Activated CD8-positive, alpha-beta T cell treated with anti-CD3 and anti-CD28 coated beads for 36 hours (primary cell): ENCODE measurements at places on chromosomes 7 and 10.

- no peak for DNase-seq
These were observed 54.0 kb downstream of the ANK3 start for GRCh38 chr10:60335708-60336107.

DNA sequence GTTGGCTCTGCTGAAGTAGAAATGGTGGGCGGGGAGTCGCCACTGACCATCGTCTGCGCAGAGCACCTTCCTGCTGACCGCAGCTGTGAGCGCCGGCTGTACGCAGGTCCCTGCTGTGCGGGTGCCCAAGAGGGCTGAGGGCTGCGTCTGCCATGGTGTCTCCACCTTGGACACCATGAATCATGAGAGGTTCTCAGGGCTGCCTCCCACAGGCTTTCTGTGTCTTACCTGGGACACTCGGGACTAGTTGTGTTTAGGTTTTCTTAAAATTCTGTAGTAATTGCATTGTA lies 44.9 kb upstream of the PRKAR1B start:
- no peak for DNase-seq

GRCh38 chr10:504806-505205 lies 184.7 kb downstream of the DIP2C start:
- no peak for DNase-seq

- DNase-seq: no peak
These were observed 1214.8 kb downstream of the SORCS1 start for GRCh38 chr10:105949721-105950120.

DNA sequence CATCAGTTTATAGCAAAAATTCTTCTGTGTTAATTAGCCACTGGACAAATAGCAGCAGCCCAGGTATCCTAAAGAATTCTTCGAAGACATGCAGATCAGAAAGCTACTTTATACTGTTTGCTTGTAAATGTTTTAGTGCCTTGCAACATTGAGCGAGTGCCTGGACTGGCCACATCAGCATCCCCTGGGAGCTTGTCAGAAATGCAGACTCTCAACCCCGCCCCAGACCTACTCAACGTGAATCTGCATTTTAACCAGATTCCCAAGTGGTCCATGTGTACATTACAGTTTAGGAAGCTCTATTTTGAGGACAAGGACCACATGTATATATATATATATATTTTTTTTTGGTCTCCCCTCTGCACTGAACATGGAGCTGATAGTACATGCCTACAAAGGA lies 18.5 kb upstream of the PLEKHS1 start:
- no peak for DNase-seq

DNA sequence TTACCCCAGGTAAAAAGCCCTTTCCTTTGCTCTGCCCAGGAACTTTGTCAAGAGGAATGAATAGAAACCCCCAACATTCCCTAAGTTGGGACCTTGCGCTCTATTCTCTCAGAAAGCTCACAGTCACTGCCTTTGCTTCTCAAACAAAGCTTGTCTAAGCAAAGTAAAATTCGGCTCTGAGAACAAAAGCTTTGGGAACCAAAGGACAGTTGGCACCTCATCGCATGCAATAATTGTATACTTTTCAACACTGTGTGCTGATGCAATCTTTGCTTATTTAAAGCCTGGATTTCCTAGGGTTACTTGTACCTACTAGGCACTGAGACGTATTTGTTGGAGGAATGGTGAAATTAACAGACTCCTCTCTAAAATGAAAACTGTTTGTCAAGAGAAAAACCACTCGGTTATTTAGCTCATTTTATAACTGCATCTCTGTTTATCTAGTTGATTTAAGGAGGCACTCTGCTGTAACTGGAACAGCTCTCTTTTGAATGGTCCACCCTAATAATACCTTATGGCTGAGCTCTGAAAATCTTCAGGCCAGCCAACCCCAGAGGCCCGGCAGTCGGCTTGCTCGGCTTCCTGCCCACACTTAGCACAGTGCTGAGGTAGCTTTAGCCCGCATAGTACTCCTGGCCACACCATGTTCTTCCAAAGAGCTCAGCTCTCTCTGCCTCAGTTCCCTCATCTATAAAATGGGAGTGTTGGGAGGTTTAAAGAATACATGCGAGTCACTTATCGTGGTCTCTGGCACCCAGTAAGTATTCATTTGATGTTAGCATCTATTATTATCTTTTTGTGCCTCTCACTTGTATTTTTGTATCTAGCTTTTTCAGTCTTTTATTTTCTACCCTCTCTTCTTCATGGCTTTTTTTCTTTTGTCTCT lies 80.2 kb upstream of the PRR15 start:
- DNase-seq: no peak

DNA sequence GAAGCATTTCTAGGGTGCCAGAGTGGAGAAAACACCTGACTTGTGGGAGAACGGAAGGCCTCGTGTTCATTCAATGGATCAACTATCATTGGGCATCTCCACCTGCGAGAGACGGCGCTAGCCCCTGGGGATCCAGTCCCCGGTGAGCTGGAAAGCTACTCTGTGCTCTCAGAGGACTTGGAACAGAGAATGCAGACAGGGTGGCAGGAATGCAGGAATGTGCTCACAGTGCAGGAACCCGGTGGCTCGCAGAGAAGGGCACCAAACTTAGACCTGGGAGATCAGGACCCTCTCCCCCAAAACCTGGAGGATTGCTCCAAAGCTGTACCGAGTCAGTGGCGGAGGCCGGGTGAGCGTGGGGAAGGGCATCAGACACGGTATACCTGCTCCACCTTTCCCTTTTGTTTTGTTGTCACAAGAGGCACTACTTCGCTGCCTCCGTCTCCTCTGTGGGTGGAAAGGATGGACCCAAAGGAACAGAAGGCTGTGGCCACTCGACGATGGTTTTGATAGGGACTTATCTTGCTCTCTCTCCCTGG lies 569.0 kb upstream of the C7orf33 start:
- DNase-seq: no peak

DNA sequence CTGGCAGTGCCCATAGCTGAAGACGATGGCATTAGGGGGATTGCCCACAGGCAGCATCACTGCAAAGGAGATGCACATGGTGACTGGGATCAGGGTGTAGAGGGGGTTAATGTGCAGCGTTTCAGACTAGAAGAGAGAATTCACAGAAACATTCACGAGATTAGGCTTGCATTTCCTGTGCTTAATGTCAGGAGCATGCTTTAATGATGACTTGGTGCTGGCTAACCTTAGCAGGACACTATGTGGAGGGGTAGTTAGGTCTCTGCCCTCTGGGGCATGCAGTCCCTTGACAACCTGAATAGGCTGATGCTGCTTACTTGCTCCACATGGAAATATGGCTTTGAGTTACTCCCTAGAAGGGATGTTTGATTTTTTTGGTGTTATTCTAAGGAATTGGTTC lies 21.8 kb downstream of the STMP1 start:
- no peak for DNase-seq

GRCh38 chr7:69654381-69654780 lies 56.1 kb downstream of the AUTS2 start:
- no peak for DNase-seq

DNA sequence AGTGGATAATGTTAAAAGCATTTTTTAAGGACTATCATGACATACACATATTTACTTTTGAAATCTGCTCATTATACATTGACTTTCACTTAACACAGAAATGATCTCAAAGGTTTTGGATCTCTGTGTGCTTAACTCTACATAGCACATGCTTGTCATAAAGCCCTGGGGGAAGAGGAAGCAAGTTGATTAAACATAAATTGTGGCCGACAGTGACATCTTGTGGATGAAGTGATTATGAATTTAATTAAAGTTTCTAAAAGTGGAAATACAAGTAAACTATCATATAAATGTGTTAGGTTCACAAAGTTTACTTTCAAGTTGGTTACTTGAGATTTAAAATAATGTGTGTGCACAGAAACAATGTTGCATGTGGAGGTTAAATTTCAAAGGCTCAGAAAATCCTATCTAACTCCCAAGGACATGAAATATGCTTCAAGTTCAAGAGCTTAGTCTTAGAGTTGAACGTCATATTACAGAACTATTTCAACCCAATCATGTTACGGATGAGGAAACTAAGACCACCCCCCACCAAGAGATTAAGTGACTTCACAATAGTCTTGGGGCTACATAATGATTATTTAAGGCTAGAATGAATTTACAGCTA lies 1247.8 kb downstream of the GATA3 start:
- DNase-seq: peak; percentile 19

- peak; percentile 3 for DNase-seq
These were observed 76.9 kb upstream of the EGR2 start for GRCh38 chr10:62893036-62893435.

GRCh38 chr7:147937428-147937827 lies 653.1 kb upstream of the C7orf33 start:
- no peak for DNase-seq

DNA sequence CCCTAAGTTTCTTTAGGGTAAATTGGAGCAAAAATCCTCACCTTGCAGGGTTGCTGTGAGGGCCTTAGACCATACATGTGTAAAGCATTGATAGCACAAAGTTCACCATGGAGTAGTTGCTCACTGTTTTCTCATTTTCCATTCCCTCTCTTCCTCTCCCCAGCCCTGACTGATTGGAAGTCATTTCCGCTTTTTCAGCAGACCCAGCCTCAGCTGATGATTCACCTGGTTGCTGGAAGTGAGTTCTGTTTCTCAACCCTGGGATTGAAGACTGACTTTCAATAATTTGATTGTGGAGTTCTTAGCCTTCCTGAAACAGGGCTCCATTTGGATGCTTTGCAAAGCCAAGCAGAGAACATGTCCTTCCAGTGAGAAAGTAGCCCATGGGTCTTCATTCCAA lies 107.0 kb downstream of the PLXNA4 start:
- DNase-seq: no peak

GRCh38 chr10:86779220-86780017 lies 23.0 kb downstream of the BMPR1A start:
- no peak for DNase-seq

GRCh38 chr10:10782603-10783002 lies 235.1 kb upstream of the CELF2 start:
- no peak for DNase-seq

GRCh38 chr10:58475322-58476277 lies 37.1 kb upstream of the BICC1 start:
- DNase-seq: no peak

GRCh38 chr7:20310963-20311742 lies 19.5 kb upstream of the ITGB8 start:
- peak; percentile 2 for DNase-seq

DNA sequence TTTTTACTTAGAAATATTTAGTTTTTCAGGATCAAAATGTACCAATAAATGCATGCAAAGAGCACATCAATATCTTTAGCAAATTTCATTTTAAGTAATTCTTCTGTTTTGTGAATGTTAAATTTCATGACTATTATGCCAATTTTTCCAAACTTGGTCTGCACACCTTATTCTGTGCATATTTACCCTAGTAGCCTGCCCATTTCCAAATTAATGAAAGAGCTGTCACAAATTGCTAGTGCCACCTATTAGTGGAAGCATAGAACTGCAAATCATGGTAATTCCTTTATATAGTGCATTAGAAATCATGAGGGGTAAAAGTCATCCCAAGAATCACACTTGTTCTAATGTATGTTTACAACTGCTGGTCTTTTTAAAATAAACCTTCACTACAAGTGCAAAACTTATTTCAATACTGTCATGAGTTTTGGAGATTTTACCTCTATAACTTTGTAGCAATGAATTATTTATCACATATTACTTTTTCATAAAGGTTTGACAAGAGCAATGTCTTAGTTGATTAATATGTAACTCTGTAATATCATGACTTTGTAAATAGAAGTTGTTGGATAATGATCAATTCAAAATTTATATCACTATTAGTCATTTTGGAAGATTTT lies 5.7 kb downstream of the SEMA3A start:
- DNase-seq: no peak

GRCh38 chr7:31327071-31327470 lies 13.5 kb downstream of the NEUROD6 start:
- DNase-seq: no peak

- no peak for DNase-seq
These were observed 169.2 kb downstream of the ST7 start for GRCh38 chr7:117122536-117122935.

- DNase-seq: peak; percentile 22
These were observed 660 bp upstream of the HHEX start for GRCh38 chr10:92688927-92689662.

- DNase-seq: peak; percentile 40
These were observed 66.8 kb upstream of the TARP start for GRCh38 chr7:38339953-38340819.

- DNase-seq: no peak
These were observed 383.0 kb upstream of the PCDH15 start for GRCh38 chr10:55183993-55184392.

DNA sequence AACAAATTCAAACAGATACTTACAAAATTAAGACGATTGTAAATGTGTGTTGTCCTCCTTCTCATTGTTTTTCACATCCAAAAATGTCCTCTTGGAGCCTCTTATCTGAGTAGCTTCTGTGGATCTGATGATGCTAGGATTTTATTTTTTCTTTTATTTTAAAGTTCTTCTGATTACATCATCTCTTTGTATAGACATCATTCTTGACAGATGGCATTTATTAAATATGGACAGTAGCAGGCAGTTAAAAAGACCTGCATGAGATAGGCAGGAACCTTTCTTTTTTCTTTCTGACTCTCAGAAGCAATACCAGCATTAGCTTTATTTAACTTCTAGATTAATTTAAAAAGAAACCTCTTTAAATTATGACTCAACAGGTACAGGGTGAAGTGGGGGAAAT lies at the start of gene RPA3:
RPA3 (minus strand) TSS at position 116 of the 400 bp plus-strand sequence. CDS start 78,189 bp downstream, outside the sequence.
- no peak for DNase-seq

- DNase-seq: no peak
These were observed 72.5 kb downstream of the SYPL1 start for GRCh38 chr7:106039486-106040060.
